ENCODE measurements at places on chromosomes 7 and 10.

DNA sequence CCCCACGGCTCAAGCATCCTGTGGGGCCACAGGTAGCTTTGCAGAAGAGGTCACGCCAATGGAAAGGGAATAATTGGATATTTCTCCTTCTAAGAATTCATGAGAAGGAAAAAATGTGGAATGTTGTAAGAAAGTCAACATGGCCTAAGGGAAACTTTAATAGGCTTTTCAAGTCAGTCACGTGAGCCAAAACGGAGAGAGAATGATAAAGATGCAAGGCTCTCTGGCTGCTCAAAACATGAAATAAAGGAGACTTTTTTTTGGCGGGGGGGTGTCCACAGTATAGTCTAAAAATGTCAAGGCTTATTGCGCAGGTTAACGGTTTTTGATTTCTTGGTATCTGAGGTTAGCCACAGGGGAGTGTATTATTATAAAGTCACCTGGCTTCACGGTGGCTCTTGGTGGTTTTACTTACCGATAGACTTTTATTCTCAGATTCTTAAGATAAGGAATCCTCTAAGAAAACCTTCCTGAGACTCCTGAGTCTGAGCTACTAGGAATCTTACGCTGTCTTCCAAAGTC, 148.1 kb downstream of the ARHGAP21 start:
- no peak for DNase-seq

- DNase-seq = no peak
Measured at GRCh38 chr10:78196964-78197363, 163.3 kb downstream of the RPS24 start.

DNA sequence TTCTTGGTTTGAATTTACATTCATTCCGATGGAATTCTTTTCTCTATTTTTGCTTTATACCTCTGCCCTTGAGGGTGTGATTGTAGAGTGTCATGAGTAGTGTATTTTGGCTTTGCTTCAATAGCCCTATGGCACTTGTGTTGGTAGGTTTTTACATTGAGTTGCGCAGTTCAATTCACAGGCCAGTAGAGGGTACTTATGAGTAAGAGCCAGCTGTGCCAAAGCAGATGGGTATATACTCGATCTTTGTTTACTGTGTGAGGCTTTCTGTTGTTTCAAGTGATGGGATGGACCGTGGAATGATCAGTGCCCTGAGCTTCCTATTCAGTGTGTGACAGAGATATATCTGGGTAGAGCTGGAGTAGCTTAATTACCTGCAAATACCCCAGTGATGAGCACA, 4.3 kb upstream of the AKR1C3 start:
- no peak for DNase-seq

- peak; percentile 43 for DNase-seq
Measured at GRCh38 chr7:131106681-131107336, 220.9 kb upstream of the MKLN1 start.

DNA sequence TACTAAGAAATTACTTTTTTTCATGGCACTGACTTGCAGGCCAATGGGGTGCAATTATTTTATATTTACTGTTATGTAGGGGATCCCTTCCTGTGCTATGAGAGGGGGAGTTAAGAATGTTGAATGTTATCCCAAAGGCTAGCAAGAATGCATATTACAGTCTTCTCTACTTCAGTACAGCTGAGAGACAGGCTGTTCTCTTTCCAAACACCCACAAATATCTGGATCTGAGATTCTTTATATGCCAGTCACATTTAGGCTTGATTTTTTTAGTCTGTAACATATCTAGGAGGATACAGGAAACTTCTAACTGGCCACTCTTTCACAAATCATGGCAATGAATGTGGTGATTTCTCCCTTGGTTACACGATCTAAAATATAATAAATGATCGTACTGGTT, 266.4 kb upstream of the FZD8 start:
- DNase-seq = no peak

DNA sequence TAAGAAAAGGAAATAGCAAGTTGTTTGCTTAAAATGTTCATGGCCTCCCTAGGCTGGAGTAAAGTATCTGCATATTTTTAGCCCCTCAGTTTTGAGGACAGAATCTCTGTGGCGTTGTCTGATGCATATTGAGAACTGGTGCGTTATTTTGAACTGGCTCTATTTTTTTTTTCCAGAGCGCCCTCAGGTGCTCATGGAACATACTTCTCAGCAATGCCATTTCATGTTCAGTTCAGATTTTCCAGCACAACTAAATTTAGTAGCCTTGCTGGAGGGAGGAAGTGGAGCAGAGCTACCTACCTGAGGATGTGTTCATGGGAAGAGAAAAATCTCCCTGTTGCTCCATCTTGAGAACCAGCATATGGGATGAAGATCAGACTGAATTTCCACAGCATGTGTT, 870.5 kb downstream of the LRMDA start:
- no peak for DNase-seq

GRCh38 chr10:44963772-44964633, 4.4 kb downstream of the RASSF4 start:
- no peak for DNase-seq

DNA sequence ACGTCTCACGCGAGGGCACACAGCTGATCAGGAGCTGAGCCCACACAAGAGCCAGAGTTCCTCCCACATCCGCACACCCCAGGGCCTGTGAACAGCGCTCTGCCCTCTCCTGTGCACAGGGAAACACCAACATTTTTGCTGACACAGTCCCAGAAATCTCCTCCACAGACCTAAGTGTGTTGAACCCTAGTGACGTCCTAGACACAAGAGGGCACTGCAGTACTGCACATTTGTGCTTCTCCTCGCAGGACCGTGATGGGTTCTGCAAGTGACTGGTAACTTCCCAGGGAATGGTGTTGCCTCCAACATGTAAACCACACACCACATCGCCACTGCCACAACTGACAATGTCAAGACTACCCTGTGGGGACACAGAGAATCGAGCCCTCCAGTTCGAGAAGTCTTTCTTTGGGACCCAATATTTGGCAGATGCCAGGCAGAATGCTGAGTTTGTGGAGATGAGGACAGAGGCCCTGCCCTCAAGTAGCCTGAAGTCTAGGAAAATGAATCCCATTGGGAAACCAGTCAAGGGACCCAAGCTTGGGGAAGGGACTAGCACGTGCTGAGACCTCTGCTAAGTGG, 170.3 kb downstream of the PAXIP1 start:
- DNase-seq = no peak

GRCh38 chr10:88541116-88541626, 41.9 kb downstream of the RNLS start:
- no peak for DNase-seq

- no peak for DNase-seq
Measured at GRCh38 chr10:119248681-119249080, 41.3 kb downstream of the GRK5 start.

GRCh38 chr7:117645481-117646165, 165.8 kb downstream of the CFTR start:
- no peak for DNase-seq

GRCh38 chr7:30312178-30312577, 27.8 kb downstream of the ZNRF2 start:
- no peak for DNase-seq

GRCh38 chr10:21174715-21175495, 277.8 kb upstream of the NEBL start:
- no peak for DNase-seq

- no peak for DNase-seq
Measured at GRCh38 chr10:28969413-28969812, 292.1 kb downstream of the BAMBI start.

- DNase-seq = no peak
Measured at GRCh38 chr10:4926400-4926799, 36.8 kb upstream of the AKR1C1 start.
